AG08395 (cell line): ENCODE measurements at places on chromosomes 6 and 20.

DNA sequence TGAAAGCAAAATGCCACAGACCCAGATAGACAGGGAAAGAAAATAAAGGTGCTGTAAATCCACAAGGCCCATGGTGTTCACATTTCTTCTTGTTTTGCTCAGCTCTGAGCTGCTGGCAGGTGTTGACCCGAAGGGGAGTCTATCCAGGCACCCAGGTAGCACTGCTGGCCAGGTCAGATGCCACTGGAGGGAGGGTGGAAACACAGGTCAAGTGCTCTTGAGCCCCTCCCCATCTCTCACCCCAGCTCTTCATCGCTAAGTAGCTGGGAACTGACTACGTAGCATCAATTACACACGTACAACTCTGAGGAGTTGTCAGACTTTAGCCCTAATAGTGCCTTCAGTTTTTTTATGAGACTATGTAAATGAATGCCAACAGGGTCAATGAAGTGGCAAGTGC, 287.8 kb upstream of the QKI start:
- no peak for DNase-seq

DNA sequence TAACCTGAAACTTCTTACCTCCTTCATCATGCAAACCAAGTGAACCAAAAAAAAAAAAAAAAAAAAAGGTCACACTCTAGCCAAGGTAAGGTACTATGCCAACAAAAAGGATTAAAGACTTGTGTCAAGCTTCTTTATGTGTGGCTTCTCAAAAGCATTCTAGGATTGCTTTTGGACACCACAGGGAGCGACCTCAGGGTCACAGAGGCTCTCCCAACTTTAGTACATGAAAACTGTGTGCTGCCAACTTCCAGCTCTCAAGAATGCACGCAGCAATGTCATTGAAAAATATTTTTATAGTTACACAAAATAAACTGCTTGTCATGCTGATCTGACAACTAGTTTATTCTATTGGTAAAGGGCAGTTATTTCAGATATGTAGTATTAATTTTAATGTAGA, 243.8 kb downstream of the PLCB1 start:
- no peak for DNase-seq

- DNase-seq: no peak
Measured at GRCh38 chr6:167290786-167291622, at the start of gene UNC93A. TSS of gene UNC93A (plus strand) at chr6:167291315. CDS start at chr6:167291490, 175 bp downstream.

DNA sequence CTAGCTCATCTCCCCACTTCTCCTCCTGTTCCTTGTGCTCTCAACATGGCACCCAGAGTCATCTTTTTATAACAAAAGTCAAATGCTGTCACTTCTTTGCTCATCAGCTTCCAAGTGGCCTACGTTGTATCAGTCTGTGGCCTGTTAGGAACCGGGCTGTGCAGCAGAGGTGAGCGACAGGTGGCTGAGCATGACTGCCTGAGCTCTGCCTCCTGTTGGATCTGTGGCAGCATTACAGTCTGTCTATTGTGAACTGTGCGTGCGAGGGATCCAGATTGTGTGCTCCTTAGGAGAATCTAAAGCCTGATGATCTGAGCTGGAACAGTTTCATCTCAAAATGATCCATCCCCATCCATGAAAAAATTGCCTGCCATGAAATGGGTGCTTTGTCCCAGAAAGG, 129.6 kb downstream of the FNDC1 start:
- DNase-seq: no peak
